ENCODE measurements at places on chromosomes 5 and 9.

- DNase-seq = no peak
These were observed 548 bp downstream of the CDC14B start for GRCh38 chr9:96619124-96619465.

- no peak for DNase-seq
These were observed 10.8 kb downstream of the SAXO1 start for GRCh38 chr9:19022206-19022605.

- DNase-seq = no peak
These were observed 70.2 kb downstream of the ECPAS start for GRCh38 chr9:111413996-111414395.

DNA sequence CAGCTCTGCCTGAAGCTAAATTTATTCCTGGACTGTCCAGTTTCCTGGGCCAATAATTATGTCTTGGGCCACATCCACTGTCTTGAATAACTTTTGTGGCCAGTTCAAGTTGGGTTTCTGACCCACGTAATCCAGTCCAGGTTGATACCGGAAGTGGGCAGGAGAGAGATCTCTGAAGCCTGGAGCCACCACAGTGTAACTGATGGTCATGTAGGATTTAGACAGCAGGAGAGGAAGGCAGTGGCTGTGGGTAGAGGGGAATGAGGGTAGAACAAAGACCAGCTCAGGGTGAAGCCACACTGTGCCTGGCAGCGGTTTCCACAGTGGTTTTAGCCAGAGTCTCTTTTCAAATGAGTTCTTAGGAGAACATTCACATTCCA, 30.2 kb downstream of the SH3PXD2B start:
- DNase-seq = no peak

GRCh38 chr9:77563174-77563573, 84.9 kb downstream of the GNA14 start:
- DNase-seq = no peak

DNA sequence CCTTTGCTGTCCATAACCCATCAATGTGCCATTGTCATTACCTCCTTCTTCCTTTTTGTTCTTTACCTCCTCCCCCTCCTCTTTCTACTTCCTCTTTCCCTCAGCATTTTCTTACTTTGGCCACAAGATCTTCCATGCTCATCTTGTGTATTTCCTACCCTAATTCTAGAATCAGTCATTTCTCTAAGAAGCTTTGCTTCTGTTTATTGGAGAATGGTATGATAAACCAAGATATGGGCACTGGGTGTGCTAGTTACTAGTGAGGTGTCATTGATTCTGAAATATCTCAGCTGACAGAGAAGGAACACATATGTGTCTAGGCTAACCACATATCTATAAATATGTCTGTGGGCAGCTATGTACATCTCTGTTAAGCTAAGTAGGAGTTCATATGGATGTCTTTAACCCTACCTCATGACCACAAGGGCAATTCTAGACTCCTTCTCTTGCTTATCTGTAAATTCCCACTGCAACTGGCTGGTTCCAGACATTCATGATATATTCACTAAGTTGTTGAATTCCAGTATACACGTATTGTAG, 2051.3 kb upstream of the CDH9 start:
- no peak for DNase-seq

DNA sequence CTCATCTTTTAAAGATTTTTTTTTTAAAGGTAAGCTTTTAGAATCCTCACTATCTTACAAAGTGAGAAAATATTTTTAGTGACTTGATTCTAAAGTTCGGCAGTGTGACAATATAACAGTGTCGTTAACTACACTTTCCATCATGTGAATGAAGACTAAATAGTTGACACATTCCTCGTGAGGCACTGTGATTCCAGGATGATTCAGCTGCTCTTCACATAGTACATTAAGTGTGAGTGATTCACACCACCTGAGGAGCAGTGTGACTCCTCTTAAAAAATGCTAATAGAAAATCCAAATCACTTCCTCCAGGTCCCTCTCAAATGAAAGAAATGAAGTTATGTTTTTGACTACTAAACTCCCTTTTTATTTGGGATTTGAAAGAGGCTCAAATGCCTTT, 589.5 kb downstream of the GABRG2 start:
- DNase-seq = no peak

GRCh38 chr5:14557791-14558415, 23.7 kb upstream of the OTULINL start:
- DNase-seq = no peak

GRCh38 chr5:116765441-116765840, 190.8 kb upstream of the SEMA6A start:
- no peak for DNase-seq

DNA sequence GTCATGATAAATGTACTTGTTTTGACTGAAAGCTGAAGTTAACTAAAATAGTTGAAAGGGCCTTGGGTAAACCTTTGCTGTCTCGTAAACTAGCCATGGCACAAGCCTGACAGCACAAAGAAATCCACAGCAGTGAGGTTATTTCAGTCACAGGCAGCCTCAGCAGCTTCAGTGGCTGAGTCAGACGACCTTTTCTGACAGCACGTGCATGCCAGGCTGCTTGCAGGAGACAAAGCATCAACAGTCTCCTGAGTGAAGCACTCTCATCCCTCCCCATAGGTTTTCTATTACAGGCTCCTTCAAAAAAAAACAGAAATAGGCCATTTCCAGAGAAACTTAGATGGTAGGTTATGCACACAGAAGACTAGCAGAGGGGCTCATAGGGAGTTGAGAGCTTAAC, 34.6 kb downstream of the OXCT1 start:
- no peak for DNase-seq

GRCh38 chr5:75361310-75361709, 24.3 kb downstream of the HMGCR start:
- DNase-seq = no peak

DNA sequence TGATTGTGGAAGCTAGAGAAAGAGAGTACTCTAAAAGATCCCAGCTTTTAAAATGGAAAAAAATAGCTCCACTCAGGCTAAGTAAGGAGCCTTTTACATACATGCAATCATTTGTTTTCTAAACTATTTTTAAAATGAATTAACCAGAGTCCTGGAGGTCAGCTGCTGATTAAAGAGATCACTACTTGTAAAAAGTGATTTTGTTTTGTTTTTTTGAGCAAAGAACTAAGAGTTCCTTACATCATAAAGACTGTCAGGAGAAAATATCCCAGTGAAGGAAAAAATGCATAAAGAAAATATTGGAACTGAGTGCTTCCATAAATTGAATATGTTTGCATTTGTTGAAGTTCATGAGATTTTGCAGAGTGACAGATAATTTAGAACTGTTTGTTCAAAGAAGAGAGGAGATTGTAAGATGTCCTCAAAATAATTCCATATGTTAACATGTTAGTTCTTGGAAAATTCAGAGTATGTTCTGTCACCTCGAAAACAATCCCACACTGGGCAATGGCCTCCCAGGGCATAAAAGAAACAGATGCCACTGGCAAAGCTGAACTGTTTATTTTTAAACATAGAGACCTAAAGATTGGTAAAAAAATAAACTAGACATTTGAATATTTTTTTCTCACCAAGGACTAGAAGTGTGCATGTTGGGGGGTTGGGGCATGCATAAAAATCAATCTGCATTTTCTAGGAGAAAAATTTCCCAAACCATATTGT, 264.7 kb downstream of the NPR3 start:
- DNase-seq = no peak

- no peak for DNase-seq
These were observed 7.0 kb downstream of the PIGO start for GRCh38 chr9:35089434-35089833.

GRCh38 chr9:72588336-72588735, 66.9 kb downstream of the TMC1 start:
- no peak for DNase-seq

- DNase-seq = no peak
These were observed 15.8 kb downstream of the UBE2QL1 start for GRCh38 chr5:6464441-6464840.

DNA sequence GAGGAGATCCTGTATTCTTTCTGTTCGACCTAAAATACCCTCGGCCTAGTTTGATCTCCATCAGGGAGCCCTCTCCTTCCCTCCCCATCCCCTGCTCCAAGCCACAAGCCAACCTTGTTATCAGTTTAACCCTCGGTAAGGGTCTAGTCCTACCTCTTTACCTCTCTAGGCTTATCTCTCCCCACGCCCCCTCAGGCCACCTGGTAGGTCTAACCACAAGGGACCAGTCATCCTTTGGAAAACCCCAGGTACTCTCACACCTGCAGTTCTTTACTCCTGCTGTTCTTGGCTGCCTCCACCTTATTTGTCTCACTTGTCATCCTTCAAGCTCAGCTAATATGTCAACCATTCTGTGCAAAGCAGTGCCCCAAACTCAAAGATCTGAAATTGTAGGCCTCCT, 78.7 kb downstream of the RAD23B start:
- DNase-seq = no peak

DNA sequence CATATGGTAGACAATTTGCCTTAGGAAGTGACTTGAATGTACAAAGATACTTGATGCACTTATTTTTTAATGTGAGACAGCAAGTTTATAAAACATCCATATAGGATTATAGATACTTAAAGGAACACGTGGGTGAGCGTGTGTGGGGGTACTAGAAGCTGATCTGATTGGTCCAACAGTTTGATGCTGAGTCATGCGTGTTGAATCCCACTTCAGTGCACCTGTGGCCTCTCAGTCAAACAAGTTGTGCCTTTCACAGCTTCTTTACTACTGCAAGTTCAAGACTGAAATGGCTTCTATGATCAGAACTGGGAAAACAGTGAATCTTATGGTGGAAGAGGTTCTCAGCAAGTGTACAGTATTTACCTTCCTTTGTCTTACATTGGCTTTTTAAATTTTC, 98.9 kb downstream of the MAP1B start:
- no peak for DNase-seq

DNA sequence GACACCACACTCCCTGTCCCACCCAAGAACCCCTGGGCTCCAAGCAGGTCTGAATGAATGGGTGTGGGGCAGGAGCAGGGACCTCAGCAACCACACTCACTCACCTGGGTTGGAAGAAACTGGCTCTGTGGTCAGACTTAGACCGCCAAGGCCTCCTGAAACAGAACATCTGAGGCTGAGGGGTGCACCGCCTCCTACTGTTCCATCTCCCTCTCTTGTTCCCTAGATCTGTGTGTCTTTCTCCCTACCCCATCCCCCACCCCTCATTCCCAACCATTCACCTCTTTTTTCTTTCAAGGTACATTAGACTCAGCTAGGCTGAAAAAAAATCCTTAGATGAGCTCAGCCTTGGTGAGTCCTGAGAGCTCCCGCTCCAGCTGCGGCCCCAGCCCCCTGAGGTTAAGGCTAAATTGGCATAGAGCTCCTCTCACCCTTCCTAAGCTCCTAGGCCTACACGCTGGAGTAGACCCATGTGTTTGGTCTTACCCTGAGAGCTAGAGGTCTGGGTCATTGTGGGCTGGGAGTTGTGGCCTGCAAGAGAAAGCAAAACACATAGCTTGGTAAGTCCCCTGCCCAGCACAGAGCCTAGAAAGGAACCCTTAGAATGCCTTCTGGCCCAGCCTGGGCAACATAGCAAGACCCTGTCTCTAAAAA, 4.8 kb downstream of the ECSCR start:
- no peak for DNase-seq

DNA sequence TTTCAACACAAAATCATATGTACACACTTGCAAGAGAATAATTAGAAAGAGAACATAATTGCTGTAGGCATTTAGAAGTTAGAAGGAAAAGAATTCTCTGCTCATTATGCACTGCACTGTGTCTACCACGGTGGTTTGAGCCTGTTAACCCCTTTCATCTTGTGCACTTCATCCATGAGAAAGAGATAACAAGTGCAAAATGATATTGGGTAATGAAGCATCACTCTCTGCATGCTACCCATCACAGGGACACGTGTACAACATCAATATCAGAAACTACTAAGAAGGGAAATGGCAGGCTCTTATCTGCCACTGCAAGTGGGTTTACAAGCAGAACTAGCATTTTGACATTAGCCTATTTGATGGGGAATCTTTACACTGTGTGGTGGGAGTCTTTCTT, 202.6 kb downstream of the CDH12 start:
- DNase-seq = no peak

DNA sequence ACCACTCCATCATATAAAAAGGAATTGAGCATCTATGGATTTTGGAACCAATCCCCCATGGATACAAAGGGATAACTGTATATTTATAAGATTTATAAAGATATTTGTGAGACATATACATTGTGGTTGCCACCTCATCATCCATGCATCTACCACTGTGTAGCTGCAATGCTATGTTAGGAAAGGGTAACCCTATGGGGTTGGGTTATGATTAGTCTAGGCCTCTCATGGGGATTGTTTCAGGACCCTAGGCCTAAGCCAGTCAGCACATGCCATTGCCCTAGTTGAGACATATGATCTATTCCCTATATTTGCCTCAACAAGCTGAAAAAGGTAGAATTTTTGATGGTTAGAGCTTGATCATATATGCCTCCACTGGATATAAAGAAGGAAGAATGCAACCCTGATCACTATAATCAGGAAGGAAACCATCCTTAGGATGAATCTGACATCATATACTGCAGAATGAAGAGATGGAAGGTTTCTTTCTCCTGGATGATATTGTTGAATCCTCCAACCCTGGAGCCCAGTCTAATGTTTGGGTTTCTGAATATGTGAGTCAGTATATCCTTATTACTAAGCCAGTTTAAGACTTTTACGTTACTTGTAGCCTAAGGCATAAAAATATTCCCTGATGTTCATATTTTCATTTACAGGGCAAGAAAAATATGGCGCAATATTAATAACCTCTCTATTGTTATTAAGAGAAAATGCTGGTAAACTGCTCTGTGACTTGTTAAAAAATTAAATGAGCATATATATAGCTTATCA, 94.2 kb downstream of the ADAMTS19 start:
- no peak for DNase-seq

DNA sequence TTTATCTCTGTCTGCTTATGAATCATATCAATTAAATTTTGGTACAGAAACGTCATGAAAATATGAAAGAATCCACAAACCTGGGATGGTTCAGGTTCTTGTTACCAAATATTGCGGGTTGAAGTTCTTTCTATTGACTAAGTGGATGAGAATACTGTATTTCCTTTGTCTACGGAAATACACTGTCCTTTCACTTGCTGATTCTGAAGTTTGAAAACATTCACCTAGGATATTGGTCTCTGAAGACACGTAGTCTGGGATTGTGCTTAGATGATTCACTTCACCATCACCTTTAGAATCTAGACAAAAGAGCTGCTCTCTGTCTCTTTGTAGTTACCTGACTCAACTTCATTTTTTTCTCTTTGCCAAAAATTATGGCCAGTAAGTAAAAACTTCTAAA, 222.4 kb downstream of the FBN2 start:
- DNase-seq = no peak

GRCh38 chr9:115142517-115143270, 24.7 kb upstream of the TNC start:
- no peak for DNase-seq

GRCh38 chr5:162230348-162230747, 162.8 kb downstream of the GABRG2 start:
- no peak for DNase-seq

DNA sequence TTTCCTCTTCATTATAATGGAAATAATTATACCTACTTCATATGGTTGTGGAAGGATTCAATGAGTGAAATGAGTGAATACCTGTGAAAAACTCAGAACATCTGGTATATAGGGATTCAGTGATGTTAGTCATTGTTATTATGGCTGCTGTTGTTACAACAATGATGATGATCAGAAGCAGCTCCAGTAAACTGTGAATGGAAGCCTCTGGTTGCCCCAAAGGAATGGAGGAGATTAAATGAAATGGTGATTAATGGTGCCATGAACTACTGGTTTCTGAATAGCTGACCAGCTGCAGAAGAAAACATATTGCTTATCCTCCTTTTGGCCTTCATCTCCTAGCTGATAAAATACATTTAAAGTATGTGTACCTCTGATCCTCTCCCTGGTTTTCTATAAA, 372.0 kb downstream of the ARHGEF28 start:
- no peak for DNase-seq

GRCh38 chr9:100774326-100774725, 196.4 kb downstream of the CAVIN4 start:
- DNase-seq = no peak

Measured in stimulated activated CD4-positive, alpha-beta T cell treated with anti-CD3 and anti-CD28 coated beads, Interleukin-12 subunit alpha, Interleukin-12 subunit beta, amount 100 ng/mL, for 24 hours (primary cell).